Tongue (tissue), 3 donors: ENCODE measurements at places on chromosomes 4 and X. TPM values are rescaled to one million over a fixed set of nuclear protein-coding genes. Genes with fewer than 3 reads are reported as not detected.

TMLHE gene
- 30.0 TPM for total RNA-seq

P2RY4 gene
- total RNA-seq = 0.41 TPM

FAAH2 gene
- total RNA-seq = 3.3 TPM

CENPVL2 gene
- total RNA-seq = not detected

TLR6 gene
- total RNA-seq = 1.9 TPM

RTL5 gene
- total RNA-seq = 7.3 TPM

TMEM144 gene
- 9.1 TPM for total RNA-seq

UGT2B10 gene
- total RNA-seq = not detected
